Suppressor macrophage (primary cell): ENCODE measurements at places on chromosomes 13 and 19.

- no peak for DNase-seq
Observed at GRCh38 chr19:10870501-10870954, 825 bp upstream of the CARM1 start.

GRCh38 chr13:57991041-57991440 lies 359.5 kb downstream of the PCDH17 start:
- DNase-seq = no peak

GRCh38 chr13:25397763-25398162 lies 26.0 kb downstream of the ATP8A2 start:
- DNase-seq = no peak

DNA sequence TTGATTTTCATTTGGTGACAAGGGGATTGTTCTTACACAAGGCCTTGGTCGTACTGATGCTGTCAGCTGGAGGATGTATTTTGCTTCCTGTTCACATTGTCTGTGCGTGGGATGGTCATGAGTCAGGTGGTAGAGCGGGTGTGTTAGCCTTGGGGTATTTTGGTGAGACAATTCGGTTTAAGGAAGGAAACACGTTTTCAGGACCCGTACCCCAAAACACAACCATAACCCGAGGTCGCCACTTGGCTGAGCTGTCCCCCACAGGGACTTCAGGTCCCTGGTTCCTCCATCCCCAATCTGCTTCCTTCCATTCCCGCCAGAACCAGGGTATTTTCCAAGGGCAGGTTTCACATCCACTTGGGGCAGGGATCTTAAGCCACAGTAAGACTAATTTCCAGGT lies 15.0 kb downstream of the MYO9B start:
- DNase-seq = peak; percentile 97

DNA sequence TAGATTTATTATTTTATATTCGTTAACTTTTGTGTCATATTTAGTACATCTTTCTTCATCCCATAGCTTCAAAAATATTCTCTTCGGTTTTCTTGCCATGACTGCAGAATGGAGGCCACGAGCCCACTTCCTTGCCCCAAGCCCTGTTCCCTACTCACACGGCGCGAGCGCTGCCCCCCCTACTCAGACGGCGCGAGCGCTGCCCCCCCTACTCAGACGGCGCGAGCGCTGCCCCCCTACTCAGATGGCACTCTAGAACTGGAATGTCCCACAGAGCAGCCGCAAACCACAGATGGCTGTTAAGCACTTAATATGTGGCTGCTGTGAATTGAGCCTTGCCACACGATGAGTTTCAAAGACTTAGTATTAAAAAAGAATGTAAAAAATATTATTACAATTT lies 102.2 kb upstream of the PEG3 start:
- peak; percentile 11 for DNase-seq

- no peak for DNase-seq
Observed at GRCh38 chr13:101915331-101915730, 462.9 kb downstream of the ITGBL1 start.

DNA sequence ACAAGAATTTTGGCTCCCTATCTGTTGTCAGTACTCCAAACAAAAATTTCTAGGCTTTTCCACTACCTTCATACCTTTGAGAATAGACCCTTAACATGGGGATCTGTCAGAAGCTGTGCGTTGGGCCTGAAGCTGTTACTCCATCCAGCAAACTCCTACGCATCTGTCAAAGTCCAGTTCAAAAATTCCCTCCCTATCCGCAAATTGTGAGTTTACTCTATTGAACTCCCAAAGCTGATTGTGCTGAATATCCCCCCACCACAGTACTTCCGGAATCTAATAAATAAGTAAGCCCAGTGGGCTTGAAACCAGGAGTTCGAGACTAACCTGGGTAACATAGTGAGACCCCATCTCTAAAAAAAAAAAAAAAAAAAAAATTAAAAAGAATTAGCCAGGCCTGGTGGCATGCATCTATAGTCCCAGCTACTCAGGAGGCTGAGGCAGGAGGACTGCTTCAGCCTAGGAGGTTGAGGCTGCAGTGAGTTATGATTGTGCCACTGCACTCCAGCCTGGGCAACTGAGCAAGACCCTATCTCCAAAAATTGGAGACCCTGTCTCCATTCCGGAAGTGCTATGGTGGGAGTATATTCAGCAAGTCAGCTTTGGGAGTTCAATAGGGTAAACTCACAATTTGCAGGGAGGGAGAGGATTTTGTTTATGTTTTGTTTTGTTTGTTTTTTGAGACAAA lies 930 bp upstream of the FBN3 start:
- DNase-seq = no peak

- peak; percentile 19 for DNase-seq
Observed at GRCh38 chr13:23025864-23026608, 154.7 kb upstream of the SGCG start.

GRCh38 chr13:111483621-111483987 lies 163.2 kb downstream of the TEX29 start:
- DNase-seq = no peak

- DNase-seq = no peak
Observed at GRCh38 chr13:106691861-106692260, 123.9 kb upstream of the ARGLU1 start.

DNA sequence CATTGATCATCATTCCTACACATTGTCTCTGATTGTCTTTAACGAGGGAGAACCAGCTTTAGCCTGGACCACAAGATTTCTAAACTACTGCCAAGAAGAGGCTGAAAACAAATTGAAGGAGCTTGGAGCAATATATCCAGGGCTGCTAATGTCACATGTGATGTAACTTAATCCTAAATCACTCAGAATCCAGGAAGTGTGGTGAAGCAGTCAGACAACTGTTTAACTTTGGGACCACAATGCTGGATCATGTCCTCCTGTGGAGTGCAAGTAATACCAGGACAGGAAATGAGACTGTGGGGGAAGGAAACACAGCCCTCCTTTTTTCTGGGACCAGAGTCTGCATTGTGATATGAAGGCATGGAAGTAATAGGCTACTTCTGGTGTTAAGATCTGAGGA lies 430.2 kb downstream of the KCTD12 start:
- DNase-seq = no peak

- DNase-seq = no peak
Observed at GRCh38 chr19:5086230-5086629, 117.3 kb downstream of the KDM4B start.

DNA sequence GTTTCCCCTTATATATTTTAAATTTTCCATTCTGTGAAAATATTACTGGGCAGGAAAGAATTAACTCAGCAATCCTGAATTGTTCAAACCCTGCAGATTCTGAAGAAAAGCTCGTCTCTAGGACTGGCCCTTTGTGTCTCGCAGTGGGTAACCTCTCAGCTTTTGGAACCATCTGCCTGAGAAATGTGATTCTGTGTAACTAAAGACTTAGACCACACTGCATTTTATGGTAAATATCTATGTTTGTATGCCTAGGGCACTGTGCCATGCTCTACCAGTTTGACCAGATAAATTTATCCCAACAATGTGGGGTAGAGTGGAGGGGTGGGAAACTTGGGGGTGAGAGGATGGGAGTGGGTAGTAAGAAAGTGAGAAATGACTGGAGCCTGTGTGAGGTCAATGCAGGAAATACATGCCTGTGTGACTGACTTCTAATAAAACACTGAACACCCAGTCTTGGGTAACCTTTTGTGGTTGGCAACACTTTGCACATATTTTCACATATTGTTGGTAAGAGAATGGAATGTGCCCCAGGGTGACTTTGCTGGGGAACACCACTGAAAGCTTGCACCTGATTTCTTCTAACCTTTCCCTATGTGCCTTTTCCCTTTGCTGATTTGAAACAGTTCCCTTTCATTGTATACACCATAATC lies 1181.9 kb downstream of the OLFM4 start:
- DNase-seq = no peak

DNA sequence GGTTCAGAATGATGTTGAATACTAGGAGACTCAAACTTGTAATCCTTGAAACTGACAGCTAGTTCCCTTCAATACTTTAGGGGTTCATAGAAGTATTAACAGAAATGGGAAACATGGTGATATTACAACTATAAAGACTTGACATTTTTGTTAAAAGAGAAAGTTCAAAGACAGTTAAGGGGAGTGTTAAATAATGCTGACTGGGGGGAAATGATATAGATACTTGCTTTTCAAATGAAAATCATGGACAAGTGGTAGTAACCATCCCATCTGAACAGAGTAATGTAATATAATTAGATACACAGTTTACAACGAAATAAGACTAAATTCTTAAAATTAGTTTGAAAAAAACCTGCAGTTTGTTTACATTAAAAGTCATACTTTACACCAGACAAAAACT lies 6.6 kb upstream of the EEF1AKMT1 start:
- DNase-seq = no peak

GRCh38 chr13:35714588-35715377 lies 238.3 kb upstream of the MAB21L1 start:
- DNase-seq = no peak

GRCh38 chr13:70386919-70387318 lies 278.7 kb upstream of the KLHL1 start:
- DNase-seq = no peak

DNA sequence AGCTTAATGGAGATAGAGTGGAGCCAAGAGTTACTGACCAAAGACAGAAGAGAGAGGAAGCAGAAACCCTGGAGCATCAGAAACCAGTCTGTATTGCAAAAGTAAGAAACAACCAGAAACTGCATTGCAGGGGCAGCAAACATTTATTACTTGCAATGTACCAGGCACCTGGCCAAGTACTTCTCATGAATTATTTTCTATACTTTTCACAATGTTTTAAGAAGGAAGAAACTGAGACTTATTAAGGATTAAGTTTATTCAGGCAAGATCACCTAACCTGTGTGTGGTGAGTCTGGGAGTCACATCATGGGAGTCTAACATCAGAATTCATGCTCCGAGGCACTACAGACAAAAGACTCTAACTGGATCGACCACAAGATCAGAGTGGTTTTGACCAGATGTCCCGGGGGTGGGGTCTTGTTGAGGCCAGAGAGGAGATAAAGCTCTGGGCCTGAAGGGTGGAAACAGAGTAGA lies 47.4 kb downstream of the TNFRSF19 start:
- DNase-seq = no peak

GRCh38 chr13:25687471-25688225 lies 315.9 kb downstream of the ATP8A2 start:
- DNase-seq = no peak

DNA sequence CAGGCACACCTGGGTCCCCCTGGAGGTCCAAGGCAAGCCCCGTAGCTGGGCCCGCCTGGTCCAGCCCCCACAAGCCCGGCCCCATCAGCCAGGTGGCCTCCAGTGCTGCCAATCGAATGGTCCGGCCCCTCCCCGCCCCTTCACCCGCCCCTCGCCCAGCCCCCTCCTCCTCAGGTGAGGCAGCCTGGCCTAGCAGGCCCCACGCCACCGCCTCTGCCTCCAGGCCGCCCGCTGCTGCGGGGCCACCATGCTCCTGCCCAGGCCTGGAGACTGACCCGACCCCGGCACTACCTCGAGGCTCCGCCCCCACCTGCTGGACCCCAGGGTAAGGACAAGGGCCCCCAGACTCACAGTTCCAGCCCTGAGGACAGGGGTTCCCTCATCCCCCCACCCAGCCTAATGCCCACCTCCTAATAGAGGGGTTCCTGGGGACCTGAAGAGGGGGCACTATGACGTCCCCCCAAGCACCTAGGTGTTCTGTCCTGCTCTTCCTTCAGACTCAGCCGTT lies at the start of gene HPN:
TSS of gene HPN (plus strand) at position 174 of the 508 bp plus-strand sequence. CDS start 786 bp downstream, outside the sequence.
- DNase-seq = no peak

DNA sequence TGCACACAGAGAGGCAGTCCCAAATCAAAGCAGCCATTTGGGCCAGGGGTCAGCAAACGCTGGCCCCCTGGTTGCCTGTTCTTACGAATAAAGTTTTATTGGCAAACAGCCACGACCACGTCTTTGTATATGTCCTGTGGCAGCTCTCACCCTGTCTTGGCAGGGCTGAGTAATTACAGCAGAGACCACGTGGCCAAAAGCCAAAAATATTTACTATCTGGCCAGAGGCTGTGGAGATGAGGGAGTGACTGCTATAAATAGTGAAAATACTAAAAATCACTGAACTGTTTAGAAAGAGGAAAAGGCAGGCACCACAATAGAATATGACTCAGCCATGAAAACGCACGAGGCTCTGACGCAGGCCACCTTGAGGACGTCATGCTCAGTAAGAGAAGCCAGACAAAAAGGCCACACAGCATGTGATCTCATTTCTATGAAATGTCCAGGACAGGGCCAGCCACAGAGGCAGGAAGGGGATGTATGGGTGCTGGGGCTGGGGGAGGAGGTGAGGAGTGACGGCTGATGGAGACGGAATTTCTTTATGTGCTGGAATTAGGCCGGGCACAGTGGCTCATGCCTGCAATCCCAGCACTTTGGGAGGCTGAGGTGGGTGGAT lies 29.4 kb downstream of the SMIM24 start:
- DNase-seq = peak; percentile 95

- DNase-seq = peak; percentile 76
Observed at GRCh38 chr19:40529093-40529954, 47.3 kb upstream of the SHKBP1 start.

- no peak for DNase-seq
Observed at GRCh38 chr19:52170304-52170703, 1.1 kb downstream of the ZNF836 start.

GRCh38 chr13:100330662-100331061 lies 241.8 kb downstream of the PCCA start:
- no peak for DNase-seq

- DNase-seq = peak; percentile 19
Observed at GRCh38 chr13:30376426-30377311, 45.6 kb upstream of the UBE2L5 start.

DNA sequence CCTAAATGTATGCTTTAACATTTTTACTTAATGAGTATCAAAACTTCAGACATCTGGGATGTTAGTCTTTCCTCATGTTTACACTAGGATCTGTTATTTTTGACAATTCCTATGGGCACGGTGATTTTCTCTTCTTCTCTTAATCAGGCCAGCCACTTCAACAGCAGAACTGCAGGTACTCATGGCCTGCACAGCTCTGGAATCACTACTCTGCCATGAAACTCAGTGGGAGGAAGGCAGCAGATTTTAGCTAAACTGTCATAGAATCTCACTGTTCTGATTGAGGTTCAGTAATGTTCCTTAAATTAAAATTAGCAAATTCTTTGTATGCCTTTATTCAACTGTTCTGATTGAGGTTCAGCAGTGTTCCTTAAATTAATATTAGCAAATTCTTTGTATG lies 1083.0 kb downstream of the SLITRK5 start:
- no peak for DNase-seq

- DNase-seq = no peak
Observed at GRCh38 chr13:103762523-103762922, 696.3 kb upstream of the SLC10A2 start.

DNA sequence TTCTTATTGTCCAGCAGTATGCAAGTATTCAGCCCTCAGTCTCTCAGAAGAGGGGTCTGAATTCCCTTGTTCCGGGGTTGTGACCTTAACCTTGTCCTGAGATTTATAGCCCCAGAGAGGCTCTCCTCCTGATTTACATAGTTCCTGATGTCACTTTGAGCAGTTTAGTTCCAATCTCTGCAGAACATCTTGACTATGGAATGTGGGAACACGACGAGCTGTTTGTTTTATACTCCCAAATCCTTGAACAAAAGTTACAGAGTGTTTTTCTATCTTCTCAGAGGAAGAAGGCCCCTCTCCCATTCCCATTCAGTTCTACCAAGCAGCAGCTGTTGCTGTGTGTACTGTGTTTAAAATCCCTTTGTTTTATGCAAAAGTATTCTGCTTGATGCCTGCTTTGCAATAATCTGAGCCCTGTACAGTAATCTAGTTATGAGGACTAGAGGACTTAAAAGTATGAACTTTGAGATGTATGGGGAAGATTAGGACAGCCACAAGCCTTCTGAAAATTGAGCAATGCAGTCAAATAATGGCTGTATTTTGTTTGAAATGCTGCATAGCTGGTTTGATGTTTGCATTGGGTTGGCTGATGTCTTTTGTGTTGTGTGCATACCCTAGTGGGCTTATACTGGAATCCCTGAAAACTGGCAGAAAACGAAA lies 74.7 kb downstream of the KL start:
- DNase-seq = no peak
